Naive thymus-derived CD8-positive, alpha-beta T cell (primary cell): ENCODE measurements at places on chromosomes 6 and 20.

DNA sequence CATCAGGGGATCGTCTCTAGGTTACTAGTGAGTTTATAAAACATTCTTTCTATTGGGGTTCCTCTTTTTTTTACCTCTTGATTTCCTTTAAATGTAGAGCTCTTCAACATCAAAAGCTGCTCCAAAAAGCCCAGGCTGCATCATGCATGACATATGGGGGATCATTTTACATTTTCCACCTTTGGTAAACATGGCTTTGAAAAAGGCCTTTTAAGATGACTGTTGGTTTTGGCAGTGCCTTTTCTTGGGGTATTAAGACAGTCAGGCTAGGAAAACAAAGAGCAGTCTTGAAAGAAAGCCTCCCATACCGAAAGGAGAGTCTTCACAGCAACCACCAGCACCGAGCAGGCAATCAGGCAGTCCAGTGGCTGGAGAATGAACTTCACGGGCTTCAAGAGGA lies 73.2 kb downstream of the NPEPL1 start:
- DNase-seq: no peak
- peaks cover 55% of the 10 kb centered on the region for H3K27me3 ChIP-seq
- H3K27ac ChIP-seq: no peak overlapping the region
- no peaks in the 10 kb centered on the region for H3K36me3 ChIP-seq
- no peaks in the 10 kb centered on the region for H3K4me1 ChIP-seq

DNA sequence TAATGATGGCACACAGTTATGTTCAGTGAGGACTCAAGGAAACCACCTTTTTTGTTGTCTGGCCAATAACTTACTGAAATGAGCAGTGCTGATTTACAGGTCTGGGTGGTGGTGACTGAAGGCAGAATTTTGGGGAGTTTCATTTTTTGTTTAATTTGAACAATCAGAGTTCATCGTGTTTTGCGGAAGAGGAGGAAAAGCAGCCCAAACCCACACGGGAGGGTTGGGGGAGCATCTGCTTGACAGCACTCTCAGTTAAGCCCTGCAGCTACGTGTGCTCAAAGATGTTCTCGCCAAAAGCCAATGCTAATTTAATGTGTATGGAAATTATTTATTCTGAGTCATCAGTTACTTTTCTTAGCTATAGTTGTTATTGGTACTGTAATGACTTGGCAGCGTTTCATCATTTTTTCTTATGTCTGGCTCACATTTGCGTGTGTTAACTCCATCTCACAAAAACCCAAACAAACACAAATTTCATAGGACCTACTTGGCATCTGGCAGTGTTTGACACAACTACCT lies 89.2 kb downstream of the UST start:
- DNase-seq: no peak
- no peaks in the 10 kb centered on the region for H3K27me3 ChIP-seq
- H3K4me3 ChIP-seq: no peak overlapping the region
- no peak overlapping the region for H3K27ac ChIP-seq
- no peaks in the 10 kb centered on the region for H3K36me3 ChIP-seq

GRCh38 chr20:35595456-35595855 lies 20.2 kb upstream of the SPAG4 start:
- no peak overlapping the region for H3K27ac ChIP-seq
- H3K4me3 ChIP-seq: no peak overlapping the region

DNA sequence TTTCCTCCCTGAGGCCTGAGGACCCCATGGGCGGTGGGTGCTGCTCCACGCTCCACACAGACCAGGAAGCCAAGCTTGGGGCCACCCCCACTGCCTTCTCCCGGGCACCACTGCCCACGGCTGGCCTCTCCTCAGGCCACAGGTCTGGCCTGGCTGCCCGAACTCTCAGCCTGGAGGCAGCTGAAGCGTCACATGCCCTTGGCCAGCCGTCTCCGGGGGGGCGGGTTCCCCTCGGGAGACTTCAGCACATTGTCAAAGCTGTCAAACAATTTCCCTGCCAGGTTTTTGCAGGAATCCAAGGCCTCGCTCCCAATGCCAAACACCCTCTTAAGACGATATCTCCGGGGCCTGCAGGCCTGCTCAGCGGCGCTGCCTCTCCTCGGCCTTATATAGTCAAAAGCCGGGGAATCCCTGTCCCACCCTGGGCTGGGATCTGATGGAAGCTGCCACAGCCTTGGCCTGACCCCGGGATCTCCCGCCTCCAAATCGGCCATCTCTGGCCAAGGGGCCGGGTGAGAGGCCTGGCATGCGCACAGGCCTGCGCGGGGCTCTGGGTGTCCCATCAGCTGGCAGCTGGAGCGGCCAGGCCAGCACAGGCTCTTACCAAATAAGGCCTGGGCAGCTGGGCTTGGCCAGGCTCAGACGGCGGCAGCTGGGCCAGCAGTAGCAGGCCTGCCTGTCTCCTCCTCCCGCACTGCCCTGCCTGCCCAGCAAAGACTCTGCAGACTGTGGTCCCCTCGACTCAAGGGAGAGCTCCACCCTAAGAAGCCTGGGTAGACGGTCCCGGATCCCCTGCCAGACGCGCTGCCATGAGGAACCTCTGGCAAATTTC lies 49.7 kb downstream of the RBM38 start:
- H3K4me3 ChIP-seq: no peak overlapping the region
- H3K4me1 ChIP-seq: peaks cover 12% of the 10 kb centered on the region
- no peaks in the 10 kb centered on the region for H3K27me3 ChIP-seq
- no peaks in the 10 kb centered on the region for H3K36me3 ChIP-seq

DNA sequence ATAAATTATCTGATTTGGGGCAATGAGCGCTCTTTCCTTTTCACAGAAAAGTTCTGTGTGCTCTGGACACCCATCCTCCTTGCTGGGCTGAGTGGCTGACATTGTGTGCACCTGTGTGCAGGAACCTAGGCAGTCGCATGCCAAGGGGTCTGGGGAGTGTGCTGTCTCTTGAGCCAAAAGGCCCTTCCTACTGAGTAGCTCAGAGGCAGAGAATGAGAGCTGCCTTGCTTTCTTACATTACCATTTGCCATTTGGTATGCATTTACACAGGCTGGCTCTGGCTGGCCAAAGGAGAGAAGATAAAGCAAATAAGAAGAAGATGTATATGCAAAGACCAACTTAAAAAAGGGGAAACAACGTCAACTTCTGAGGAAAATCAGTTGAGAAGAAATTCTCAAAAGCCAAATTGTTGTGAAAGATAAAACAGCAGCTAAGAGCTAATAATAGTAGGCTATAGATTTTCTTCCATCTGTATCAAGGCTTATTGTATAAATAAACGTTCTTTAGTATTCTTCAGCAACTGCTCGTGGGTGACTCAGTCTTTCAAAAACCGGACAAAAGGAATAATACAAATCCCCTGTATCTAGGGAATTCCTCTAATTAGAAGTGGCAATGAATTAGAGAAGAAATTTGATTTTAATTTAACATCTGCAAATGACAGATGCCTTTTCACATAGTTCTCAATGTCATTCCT lies 121.9 kb downstream of the INSM1 start:
- H3K27ac ChIP-seq: no peak overlapping the region
- DNase-seq: no peak
- peaks cover 3% of the 10 kb centered on the region for H3K4me1 ChIP-seq

DNA sequence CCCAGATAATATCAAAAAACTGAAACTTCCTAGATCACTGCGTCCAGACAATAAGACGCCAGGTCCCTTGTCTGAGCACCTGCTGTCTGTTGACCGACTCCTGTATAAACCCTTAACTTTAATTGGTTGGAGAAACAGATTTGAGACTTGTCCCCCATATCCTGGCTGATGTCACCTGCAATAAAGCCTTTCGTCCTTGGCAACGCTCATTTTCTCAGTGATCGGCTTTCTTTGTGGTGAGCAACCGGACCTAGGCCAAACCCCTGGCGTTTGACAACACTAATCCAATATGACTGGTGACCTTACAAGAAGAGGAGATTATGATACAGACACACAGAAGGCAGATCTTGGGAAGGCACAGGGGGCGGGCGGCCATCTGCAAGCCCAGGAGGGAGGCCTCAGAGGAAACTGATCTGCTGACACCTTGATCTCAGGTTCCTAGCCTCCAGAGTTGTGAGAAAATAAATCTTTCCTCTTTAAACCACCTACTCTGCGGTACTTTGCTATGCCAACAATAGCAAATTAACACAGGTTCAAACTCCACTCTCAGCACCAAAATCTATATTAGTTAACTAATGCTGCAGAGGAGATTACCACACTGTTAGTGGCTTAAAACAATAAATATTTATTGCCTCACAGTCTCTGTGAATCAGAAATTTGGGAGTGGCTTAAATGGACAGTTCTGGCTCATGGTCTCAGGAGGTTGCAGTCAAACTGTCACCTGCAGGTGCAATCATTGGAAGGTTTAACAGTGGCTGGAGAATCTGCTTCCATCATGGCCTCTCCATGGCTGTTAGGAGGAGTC lies 178.7 kb downstream of the OTOR start:
- no peak for DNase-seq
- H3K4me1 ChIP-seq: no peaks in the 10 kb centered on the region
- H3K36me3 ChIP-seq: peaks cover 1% of the 10 kb centered on the region
- H3K27ac ChIP-seq: no peak overlapping the region
- H3K27me3 ChIP-seq: peaks cover 11% of the 10 kb centered on the region

GRCh38 chr6:73262671-73263569 lies at the start of gene KHDC1:
Gene KHDC1, minus strand, starts transcription at chr6:73263196. Its CDS starts 20,679 bp downstream, at chr6:73242517.
- H3K4me1 ChIP-seq: peaks cover 29% of the 10 kb centered on the region
- no peaks in the 10 kb centered on the region for H3K27me3 ChIP-seq
- H3K27ac ChIP-seq: peak within 1 kb of the TSS; percentile 86
- peaks cover 8% of the 10 kb centered on the region for H3K36me3 ChIP-seq

GRCh38 chr20:4795394-4795793 lies 73.7 kb downstream of the PRND start:
- H3K36me3 ChIP-seq: peaks cover 81% of the 10 kb centered on the region
- DNase-seq: no peak
- no peaks in the 10 kb centered on the region for H3K4me1 ChIP-seq
- peak overlapping the region; percentile 33 for H3K27ac ChIP-seq
- no peaks in the 10 kb centered on the region for H3K27me3 ChIP-seq

DNA sequence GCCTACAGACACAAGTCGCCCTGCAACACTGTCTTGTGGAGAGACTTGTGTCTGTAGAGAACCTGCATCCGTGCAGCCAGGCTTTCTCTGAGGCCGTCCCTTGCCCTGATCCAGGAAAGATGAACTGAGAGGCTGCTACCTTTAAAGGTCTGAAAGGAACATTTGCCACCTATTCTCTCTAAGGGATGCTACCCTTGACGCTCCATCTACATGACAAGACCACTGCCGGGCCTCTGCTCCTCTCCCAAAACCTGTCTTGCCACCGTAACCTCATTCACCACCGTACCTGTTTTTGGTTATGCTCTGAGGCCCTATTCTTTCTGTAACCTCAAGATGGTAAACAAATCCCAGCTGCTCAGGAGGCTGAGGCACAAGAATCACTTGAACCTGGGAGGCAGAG lies 73.9 kb downstream of the FOXF2 start:
- H3K27me3 ChIP-seq: peaks cover 13% of the 10 kb centered on the region
- no peak for DNase-seq
- no peak overlapping the region for H3K4me3 ChIP-seq
- H3K27ac ChIP-seq: no peak overlapping the region

DNA sequence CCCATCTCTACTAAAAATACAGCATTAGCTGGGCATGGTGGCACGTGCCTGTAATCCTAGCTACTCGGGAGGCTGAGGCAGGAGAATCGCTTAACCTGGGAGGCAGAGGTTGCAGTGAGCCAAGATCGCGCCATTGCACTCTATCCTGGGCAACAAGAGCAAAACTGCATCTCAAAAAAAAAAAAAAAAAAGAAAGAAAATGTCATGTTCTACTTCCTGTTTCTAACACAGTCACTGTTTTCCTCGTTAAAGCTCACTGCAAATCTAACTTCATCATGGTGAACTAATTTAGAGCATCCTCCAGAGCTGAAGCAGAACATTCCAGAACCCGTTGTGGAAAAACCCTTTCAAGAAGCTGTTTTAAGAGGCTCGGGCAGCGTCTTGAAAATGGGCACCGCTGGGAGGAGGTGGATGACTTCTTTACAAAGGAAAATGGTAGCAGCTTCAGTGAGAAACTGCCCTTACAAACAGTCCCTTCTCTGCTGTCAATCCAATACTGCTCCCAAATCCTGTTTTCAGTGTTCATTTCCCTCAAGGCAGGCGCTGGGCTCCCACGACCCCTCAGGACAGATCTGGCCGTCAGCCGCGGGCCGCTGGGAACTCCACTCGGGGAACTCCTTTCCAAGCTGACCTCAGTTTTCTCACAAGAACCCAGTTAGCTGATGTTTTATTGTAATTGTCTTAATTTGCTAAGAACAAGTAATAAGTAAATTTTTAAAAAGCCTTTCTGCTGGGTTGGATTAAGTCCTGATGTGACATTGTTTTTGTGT lies 12.5 kb downstream of the CTSZ start:
- H3K36me3 ChIP-seq: peaks cover 30% of the 10 kb centered on the region
- H3K27ac ChIP-seq: peak overlapping the region; percentile 69
- H3K4me3 ChIP-seq: no peak overlapping the region
- H3K4me1 ChIP-seq: no peaks in the 10 kb centered on the region
- no peaks in the 10 kb centered on the region for H3K27me3 ChIP-seq

DNA sequence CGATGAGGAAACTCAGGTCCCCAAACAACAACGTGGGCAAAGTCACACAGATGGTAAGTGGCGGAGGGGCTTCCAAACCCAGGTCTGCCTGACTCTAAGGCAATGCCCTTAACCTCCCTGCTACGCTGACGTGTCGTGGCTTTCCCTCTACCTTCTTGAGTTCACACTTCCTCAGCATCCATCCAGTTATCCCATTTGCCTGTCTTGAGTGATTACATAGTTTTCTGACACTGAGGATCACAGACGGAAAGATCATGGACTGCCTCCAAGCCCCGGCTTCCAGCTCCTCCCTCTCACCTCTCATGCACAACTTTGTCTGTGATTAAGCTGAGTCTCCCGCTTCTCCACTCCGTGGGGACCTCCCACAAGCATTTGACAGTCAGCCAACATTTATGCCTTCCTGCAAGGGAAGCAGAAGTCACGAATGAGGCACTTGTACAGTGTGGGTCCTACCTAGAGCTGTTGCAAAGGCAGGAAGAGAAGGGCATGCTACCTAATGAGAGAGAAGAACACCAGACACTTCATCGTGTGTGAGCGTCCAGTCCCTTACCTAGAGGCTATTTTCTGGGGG lies 33.8 kb downstream of the TBC1D7 start:
- H3K4me1 ChIP-seq: peaks cover 11% of the 10 kb centered on the region
- no peak overlapping the region for H3K4me3 ChIP-seq
- no peak overlapping the region for H3K27ac ChIP-seq
- no peaks in the 10 kb centered on the region for H3K27me3 ChIP-seq

GRCh38 chr6:17057322-17057721 lies 44.5 kb upstream of the STMND1 start:
- H3K27ac ChIP-seq: no peak overlapping the region
- H3K36me3 ChIP-seq: no peaks in the 10 kb centered on the region
- H3K4me1 ChIP-seq: no peaks in the 10 kb centered on the region
- peaks cover 15% of the 10 kb centered on the region for H3K27me3 ChIP-seq

- no peak overlapping the region for H3K4me3 ChIP-seq
- no peak for DNase-seq
- no peaks in the 10 kb centered on the region for H3K4me1 ChIP-seq
- peaks cover 5% of the 10 kb centered on the region for H3K36me3 ChIP-seq
These were observed 266.3 kb upstream of the ECI2 start for GRCh38 chr6:4401408-4402368.
